ENCODE measurements at places on chromosomes 3 and 15.

DNA sequence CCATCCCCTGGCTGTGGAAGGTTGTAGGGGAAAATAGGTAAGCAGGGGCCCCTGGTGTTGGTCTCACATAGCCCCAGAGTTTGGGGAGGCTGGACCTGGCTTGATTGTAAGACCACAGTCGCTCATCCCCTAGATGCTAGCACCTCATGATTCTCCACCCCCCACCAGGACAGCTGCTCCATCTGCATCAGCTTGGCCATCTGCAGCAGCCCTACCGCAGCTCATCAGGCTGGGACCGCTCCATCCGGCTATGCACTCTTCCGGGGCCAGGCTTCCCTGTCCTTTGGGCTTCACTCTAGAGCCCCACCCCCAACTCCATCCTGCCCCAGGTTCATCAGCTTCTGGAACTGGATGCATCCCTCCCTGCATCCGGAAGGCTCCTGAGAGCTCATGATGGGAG is 12.6 kb downstream of the SCN5A start:
- DNase-seq = no peak

GRCh38 chr3:132756108-132756650 is 34.0 kb upstream of the NPHP3 start:
- peak; percentile 3 for DNase-seq

GRCh38 chr3:156803952-156804741 is 22.0 kb upstream of the LEKR1 start:
- no peak for DNase-seq

GRCh38 chr3:64890006-64890405 is 202.2 kb upstream of the ADAMTS9 start:
- no peak for DNase-seq

DNA sequence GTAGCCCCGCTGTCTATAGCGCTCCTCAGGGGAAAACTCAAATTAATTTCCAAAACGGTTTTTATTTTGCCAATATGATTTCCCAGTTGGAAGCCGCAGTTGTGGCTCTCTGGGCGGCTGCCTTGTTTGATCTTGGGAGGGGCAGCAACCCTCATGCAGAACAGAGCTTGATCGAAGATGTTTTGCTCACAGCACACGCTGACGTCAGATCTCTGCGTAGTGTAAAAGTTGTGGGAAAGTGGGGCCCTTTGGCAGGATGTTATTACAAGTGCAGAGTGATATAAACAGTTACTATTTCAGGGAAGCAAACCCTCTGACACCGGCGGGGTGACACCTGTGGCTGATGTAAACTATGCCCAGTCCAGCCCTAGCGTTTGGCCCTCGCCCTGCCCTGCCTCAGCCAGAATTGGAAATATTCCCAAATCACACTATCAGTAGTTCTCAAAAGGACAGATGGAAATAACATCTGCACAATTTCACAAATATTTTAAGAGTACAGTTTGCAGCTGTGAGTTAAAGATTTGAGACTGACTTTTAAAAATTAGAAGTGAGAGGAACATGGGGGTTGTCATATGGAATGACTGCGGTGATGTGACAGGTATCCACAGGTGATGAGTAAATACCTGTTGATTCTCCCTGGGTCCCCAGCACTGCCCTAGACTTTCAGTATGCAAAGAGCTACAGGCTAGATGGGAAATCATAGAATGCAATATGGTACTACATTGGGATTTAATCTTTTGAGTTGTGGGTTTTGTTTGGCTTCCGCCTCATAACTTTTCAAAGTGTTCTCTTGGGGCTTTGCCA is 1.7 kb downstream of the SYNM start:
- DNase-seq = peak; percentile 49

- no peak for DNase-seq
Observed at GRCh38 chr15:34879107-34879506, 83.8 kb upstream of the ACTC1 start.

DNA sequence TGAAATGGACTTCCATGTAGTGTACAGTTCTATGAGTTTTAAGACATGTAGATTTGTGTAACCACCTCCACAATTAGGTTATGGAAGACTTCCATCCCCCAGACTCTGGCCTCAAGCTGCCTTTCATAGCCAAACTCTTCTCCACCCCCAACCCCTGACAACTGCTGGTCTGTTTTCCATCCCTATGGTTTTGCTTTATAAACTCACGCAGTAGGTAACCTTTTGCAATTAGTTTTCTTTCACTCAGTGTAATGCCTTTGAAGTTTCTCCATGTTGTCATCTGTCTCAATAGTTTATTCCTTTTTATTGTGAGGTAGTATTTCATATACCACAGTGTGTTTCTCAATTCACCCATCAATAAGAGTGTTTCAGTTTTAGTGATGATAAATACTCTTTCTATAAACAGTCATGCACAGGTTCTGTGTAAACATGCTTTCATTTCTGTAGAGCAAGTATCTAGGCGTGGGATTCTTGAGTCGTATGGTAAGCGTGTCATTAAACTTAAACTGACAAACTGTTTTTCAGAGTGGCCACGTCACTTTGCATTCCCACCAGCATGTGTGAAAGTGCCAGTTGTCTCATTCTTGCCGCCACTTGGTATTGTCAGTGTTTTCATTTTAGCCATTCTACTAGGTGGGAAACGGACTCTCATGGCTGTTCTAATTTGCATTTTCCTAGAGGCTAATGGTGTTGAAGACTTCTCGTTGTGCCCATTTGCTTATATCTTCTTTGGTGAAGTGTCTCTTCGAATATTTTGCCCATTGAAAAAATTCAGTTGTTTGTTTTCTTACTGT is 47.3 kb upstream of the ALDH1A3 start:
- no peak for DNase-seq

GRCh38 chr3:66490214-66490613 is 10.6 kb downstream of the LRIG1 start:
- no peak for DNase-seq

DNA sequence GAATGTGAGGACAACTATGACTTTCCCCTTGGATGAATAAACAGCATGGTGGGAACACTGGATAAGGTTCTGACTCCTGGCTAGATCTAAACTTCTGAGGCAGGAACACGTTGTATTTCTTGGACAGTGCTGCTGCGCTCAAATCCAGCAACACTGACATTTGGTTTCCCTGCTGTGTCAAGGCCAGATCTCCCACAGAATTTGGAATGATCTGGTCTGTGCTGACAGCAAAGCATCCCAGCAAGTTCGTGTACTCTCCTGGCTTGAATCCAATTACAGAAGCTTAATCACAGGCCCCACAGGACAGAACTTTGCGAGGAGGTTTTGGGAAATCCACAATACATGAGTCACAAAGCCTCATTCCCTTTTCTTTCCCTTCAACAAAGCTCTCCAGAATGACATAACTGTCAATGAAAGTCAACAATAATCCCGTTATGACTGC is 92.5 kb downstream of the ADAMTS9 start:
- DNase-seq = no peak

GRCh38 chr3:151644986-151645385 is 88.7 kb upstream of the AADACL2 start:
- DNase-seq = no peak

DNA sequence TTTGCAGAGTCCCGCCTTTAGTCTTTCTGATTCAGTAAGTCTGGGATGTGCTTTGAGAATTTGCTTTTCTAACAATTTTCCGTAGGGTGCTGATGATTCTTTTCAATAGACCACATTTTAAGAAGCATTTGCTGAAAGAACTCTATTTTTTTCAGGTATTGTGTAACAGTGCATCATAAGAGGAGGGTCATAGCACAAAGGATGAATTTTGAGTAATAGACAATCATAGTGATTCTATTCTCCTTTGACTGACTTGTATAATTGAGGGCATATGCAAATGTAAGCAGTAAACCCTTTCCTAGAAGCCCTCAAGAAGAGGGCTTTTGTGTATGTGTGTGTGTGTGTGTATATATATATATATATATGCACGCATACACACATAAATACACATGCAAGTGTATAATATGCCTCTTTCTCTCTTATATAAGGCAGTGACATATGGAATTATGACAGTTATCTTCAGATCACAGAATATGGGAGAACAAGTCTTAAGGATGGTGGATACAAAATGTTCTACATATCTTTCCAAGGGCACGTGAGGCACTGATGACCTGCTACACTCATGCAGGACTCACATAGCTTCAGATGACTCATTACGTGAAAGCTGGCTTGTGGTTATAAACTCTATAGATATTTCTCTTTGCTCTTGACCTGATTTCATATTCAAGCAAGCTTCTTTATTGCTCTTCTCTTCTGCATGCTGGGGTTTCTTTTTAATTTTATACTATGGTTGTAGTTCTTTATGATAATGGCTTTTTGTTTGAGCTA is 6.5 kb upstream of the PLSCR1 start:
- no peak for DNase-seq

DNA sequence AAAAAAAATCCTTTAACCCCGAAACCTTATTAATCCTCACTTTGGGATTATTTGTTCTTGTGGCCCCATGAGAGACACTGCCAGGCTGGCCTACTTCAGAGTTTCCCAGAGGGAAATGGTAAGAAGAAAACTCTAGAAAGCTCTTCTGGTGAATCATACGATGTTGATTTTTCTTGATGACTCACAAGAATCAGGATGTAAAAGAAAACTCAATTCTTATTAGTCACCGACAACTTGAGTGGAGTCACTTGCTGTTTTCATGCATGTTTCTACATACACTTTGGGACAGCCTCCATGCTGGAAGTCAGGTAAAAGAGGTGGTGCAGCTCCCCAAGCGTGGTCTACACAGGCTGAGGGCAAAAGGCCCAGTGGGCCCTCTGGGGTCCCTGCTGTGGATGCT is 42.8 kb downstream of the MYO5C start:
- DNase-seq = no peak

DNA sequence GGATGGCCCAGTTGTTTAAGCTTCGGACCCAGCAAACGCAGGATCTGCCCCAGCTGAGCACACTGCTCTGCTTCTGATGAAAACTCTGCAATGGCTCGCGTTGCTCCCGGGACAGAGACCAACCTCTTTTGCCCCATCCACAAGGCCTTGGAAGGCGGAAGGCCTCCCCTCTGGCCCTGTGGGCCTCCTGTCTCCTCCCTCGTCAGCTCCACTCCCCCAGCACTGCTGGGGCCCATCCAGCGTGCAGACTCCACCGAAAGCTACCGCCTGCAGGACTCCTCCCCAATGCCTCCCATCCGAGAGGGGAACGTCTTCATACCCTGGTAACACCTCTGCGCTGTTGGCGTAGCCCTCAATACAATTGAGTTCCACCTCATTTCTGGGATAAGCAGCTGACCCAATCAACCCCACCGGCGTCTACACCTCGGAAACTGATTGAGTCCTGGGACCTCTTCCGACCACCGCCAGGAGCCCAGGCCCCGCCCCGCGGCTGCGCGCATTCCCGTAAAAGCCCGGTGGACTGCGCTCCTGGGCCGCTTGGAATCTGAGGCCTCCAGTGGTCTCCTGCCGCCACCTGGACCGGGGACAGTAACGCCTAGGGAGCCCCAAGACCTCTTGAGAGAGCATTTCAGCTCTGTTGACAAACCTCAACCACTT is at the start of gene PRR23E:
Gene PRR23E (plus strand): TSS at position 556 of the 657 bp plus-strand sequence. CDS start 3,555 bp downstream, outside the sequence.
- DNase-seq = no peak
